ENCODE measurements at places on chromosomes 11 and 22. TPM values are rescaled to one million over a fixed set of nuclear protein-coding genes. Genes with fewer than 3 reads are reported as not detected.

The GLYATL2 gene
- not detected for total RNA-seq

The IGLL1 gene
- not detected for total RNA-seq

- DNase-seq: no peak
Measured at GRCh38 chr11:85595285-85595884, 31.8 kb downstream of the DLG2 start.

DNA sequence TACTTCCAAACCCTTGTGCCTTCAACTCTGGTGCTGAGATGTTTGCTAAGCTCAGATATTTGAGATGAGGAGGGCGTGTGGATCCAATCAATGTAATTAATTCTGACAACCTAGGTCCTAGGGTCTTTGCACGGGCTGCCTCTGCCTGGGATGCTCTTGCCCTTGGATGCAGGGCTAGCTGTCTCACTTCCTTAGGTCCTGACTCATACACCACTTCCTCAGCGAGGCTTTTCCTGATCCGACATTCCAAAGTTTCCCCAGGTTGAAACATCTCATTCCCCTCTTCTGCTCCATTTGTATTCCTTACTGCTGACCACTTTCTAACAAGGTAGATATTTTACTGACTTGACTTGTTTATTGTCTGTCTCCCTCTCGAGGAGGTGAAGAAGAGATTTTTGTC lies 43.0 kb upstream of the NTM start:
- no peak for DNase-seq

The UPB1 gene
- 1.7 TPM for total RNA-seq

The CARD18 gene
- total RNA-seq: not detected

The OSM gene
- 0.63 TPM for total RNA-seq

All from right atrium auricular region (tissue), 2 donors.